GM12865 (cell line): ENCODE measurements at places on chromosomes 5 and 9.

GRCh38 chr5:57931807-57932206 is 449.2 kb upstream of the ACTBL2 start:
- no peak for DNase-seq

GRCh38 chr5:140372971-140373487 is 13.0 kb downstream of the SLC4A9 start:
- DNase-seq, result peak; percentile 51

GRCh38 chr5:77898385-77898784 is 122.2 kb upstream of the TBCA start:
- DNase-seq, result no peak

GRCh38 chr5:143554187-143554717 is 150.8 kb upstream of the NR3C1 start:
- no peak for DNase-seq

DNA sequence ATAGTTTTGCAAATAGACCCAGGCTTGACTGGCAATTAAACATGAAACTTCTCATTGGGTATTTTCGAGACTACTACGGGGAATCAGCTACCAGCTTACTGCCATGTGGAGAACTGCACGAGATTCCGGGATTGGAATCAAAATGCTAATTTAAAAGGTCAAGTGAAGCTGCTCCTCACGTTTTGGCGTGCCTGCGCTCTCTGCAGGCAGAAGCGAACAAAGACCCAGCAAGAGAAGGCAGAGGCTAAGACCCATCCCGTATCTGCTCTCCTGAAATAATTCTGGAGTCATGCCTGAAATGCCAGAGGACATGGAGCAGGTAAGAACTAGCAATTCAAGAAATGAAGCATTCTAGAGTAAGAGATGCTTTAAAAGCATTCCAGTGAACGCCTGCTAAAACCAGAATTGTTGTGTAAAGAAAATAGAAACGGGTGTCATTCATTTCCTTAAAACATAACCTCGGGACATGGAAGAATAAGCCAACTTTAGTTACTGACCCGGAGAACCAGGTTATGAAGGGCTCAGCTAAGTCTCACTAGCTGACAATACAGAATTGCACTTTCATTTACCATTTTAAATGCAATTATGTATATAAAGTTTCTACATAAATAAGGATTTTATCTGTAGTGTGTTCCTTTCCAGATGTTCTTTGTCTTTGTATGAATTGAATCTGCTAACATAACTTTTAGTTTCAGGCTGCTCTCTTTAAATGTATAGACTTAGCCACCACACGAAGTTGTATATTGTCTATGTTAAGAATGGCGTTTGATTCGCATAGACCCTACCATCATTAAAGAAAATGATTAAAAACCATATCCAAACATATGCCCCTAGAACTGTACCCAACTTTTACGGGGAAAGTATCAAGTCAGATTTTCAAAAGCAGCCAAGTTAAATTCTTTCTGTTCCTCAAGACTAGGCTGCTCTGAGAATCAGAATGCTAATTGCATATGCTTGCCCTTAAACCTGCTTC is 2.0 kb upstream of the MAT2B start:
- peak; percentile 76 for DNase-seq

DNA sequence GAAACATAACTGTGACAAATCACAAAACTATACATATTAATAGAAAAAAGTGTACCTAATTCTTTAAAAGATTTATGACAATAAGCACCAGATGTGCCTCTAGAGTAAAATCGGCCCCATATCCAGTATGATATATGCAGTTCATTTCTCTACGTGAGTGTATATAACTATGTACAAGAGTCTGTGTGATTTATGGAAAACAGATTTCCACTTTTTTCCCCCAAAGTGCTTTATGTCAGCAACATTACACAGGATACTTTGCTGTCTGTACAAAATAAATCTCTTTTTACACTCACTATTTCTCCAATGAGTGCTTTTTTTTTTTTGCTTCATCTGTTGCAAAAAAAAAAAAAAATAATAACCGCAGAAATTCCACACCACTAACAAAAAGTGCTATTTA is 298.8 kb upstream of the RFX3 start:
- DNase-seq, result no peak

DNA sequence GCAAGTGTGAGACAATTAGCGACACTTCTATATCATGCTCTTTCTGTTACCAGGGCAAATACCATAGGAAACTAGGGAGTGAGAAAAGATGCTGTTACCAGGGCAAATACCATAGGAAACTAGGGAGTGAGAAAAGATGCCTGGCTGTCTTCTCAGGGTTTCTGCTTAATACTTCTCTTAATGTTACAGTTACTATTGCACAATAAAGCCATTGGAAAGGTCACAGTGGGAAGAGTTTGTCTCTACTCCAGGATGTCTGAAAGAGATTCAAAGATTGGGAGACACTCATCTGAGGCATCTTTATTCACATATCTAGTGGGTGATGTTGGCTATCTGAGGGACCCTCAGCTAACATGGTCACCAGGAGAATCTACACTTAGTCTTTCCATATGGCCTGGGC is 431.7 kb upstream of the POU5F2 start:
- DNase-seq, result no peak

- DNase-seq, result no peak
Measured at GRCh38 chr5:40842351-40842750, 1.2 kb downstream of the CARD6 start.

GRCh38 chr9:83715221-83715620 is 7.5 kb upstream of the UBQLN1 start:
- DNase-seq, result no peak

GRCh38 chr9:103942651-103943050 is 151.5 kb upstream of the SMC2 start:
- no peak for DNase-seq

DNA sequence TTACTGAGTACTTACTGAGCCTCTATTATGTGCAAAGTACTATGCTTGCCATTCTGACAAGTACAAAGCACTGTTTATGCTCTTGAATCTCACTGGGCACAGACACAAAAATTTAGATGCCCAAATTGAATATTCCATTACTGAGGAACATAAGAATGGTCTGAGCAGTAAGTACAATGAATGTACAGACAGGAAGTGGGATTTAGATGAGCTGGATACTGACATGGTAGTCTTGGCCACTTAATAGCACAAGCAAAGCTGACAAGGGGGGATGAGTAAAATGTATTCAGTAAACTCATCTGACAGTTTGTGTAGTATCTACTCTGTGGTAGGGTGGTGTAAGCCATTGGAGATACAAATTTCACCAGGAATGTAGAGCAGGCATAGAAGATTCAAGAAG is 132.4 kb downstream of the EFNA5 start:
- DNase-seq, result no peak

DNA sequence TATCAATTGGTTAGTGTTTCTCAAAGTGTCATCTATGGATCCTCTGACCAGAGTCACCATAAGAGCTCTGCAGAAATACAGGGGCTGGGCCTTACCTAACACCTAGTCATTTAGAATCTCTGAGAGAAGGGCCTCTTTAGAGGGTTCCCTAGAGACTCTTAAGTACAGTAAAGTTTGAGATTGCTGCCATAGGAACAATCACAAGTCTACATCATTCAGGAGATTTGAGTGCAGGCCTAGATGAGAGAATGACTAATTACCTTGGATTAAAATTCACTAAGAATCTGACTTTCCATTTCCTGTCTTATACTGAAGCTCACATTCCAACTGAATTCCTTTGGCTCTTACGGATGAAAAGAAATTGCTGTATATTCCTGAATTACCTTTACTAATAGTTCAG is 182.1 kb upstream of the PTGER4 start:
- DNase-seq, result no peak

GRCh38 chr9:3903906-3904305 is 378.1 kb upstream of the RFX3 start:
- no peak for DNase-seq

- peak; percentile 48 for DNase-seq
Measured at GRCh38 chr5:148998174-148998797, 64.6 kb downstream of the SH3TC2 start.

GRCh38 chr9:136045595-136046553 is 49.2 kb downstream of the NACC2 start:
- DNase-seq, result no peak

DNA sequence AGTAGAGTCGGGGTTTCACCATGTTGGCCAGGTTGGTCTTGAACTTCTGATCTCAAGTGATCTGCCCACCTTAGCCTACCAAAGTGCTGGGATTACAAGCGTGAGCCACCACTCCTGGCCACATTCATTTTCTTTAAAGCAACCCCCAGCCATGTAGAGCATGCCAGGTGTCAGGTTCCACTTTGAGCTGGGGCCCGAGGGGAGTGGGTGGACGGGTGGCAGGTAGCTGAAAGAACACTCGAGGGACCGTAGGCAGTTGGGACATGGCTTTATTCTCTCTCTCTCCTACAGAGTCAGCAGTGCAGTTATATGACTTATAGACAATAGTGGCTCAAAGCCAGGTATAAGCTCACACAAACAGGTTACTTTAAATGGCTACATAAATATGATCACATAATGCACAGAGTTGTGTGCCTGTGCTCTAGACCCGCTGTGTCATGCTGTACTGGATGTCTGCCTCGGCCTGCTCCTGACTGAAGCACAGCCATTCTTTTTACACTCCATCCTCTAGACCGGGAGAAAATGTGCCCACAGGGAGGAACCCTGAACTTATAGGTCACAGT is 60.5 kb upstream of the FAM120A start:
- DNase-seq, result no peak

DNA sequence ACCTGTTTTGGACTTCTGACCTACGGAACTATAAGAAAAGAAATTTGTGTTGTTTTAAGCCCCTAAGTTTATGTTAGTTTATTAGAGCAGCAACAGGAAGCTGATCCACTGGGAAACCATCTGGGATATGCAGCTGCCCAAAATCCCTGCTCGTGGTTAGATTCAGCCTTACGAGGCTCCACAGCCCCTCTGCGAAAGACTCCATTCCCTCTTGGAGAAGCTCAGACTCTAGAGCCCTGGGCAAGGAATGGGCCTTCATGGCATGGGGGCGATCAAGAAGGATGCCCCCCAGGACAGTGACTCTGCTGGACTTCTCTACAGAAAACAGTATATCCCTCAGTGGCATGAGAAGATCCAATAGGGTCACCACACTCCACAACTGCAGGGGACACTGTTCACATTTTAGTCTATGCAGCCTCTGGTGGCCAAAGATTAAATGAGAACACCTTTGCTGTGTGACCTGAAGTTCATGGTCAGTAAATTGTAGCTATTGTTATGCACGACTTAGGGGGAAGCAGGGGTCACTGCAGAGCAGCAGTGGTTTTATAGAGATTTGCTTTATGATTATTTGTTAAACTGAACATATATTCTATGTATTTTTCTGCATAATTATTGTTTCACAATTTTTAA is 21.1 kb downstream of the IRF1 start:
- no peak for DNase-seq

DNA sequence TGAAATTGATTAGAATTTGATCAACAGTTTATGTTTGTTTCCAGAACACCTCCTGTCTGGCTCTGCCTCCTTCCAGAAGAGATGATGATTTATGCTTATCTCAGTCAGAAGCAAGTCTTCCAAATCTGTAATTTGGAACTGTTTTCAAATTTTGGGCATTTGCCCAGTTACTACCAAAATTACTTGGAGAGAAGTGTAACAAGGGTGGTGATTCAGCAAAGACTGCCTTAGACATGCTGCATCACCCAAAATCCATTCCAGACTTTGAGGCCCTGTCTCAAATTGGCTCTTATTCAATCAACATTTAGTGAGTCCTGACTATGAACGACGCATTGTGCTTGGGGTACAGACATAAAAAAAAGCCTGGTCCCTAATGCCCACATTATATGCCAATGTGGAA is 89.4 kb downstream of the SH3TC2 start:
- DNase-seq, result no peak

- no peak for DNase-seq
Measured at GRCh38 chr5:142925795-142926194, 155.6 kb downstream of the ARHGAP26 start.

- DNase-seq, result peak; percentile 51
Measured at GRCh38 chr5:9062873-9063272, 483.0 kb downstream of the SEMA5A start.

- DNase-seq, result no peak
Measured at GRCh38 chr9:135614821-135615665, 24.3 kb downstream of the GLT6D1 start.

DNA sequence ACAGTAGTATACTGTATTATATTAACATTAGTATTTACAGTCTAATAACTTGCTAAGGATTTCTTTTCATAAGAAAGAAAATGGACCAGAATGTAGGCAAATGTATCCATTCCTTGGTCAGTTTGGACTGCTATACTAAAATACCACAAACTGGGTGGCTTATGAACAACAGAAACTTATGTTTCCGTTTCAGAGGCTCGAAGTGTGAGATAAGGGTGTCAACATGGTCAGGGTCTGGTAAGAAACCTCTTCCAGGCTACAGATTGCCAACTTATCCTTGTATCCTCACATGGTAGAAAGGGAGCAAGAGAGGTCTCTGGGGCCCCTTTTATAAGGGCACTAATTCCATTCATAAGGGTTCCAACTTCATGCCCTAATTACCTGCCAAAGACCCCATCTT is 9.2 kb upstream of the ESM1 start:
- no peak for DNase-seq

GRCh38 chr5:139651853-139652787 is 4.0 kb downstream of the CXXC5 start:
- DNase-seq, result peak; percentile 93

- no peak for DNase-seq
Measured at GRCh38 chr5:111411301-111411700, 101.0 kb downstream of the STARD4 start.

GRCh38 chr9:17402309-17402708 is 176.6 kb upstream of the SH3GL2 start:
- DNase-seq, result peak; percentile 6

- no peak for DNase-seq
Measured at GRCh38 chr5:31847354-31847753, 208.4 kb downstream of the PDZD2 start.

GRCh38 chr5:151509836-151510235 is 62.4 kb downstream of the SLC36A1 start:
- no peak for DNase-seq

GRCh38 chr5:81904166-81904565 is 67.7 kb upstream of the ATG10 start:
- no peak for DNase-seq

GRCh38 chr9:127307802-127308201 is 43.2 kb downstream of the GARNL3 start:
- DNase-seq, result no peak

GRCh38 chr9:13878241-13878711 is 435.7 kb downstream of the NFIB start:
- no peak for DNase-seq
